ENCODE measurements at places on chromosomes 2 and 18. TPM values are rescaled to one million over a fixed set of nuclear protein-coding genes. Genes with fewer than 3 reads are reported as not detected.

Gene TUBA3E
- 0.09 TPM for polyA plus RNA-seq

DNA sequence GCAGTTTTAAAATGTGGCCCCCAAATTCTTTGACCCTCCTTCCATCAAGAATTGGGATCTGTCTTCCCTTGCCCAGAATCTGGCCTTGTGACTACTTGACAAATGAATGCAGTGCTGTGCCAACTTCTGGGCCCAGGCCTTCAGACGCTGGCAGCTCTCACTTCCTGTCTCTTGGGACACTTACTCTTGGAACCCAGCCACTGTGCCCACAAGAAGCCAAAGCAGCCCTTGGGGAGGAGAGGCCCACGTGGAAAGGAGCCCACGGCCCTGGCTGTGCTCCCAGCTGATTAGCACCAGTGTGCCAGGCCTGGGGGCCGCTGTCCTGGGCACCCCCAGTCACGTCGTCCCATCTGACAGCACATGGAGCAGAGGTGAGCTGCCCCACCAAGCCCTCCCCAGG is 56.6 kb downstream of the RPL37A start:
- H3K4me3 ChIP-seq, result no peak overlapping the region
- H3K27me3 ChIP-seq, result no peaks in the 10 kb centered on the region
- H3K36me3 ChIP-seq, result no peaks in the 10 kb centered on the region
- DNase-seq, result no peak
- no peak overlapping the region for H3K27ac ChIP-seq
- H3K4me1 ChIP-seq, result peaks cover 17% of the 10 kb centered on the region

GRCh38 chr2:228318218-228318617 is 136.7 kb upstream of the SPHKAP start:
- no peak overlapping the region for H3K27ac ChIP-seq
- no peaks in the 10 kb centered on the region for H3K4me1 ChIP-seq
- H3K4me3 ChIP-seq, result no peak overlapping the region
- DNase-seq, result no peak

Gene CRACDL
- polyA plus RNA-seq, result 3.0 TPM

- peak overlapping the region; percentile 70 for H3K27ac ChIP-seq
- no peaks in the 10 kb centered on the region for H3K27me3 ChIP-seq
- H3K4me3 ChIP-seq, result peak overlapping the region; percentile 77
- no peaks in the 10 kb centered on the region for H3K36me3 ChIP-seq
These were observed 769 bp downstream of the ATF2 start for GRCh38 chr2:175167076-175167791.

- DNase-seq, result no peak
- H3K27me3 ChIP-seq, result no peaks in the 10 kb centered on the region
- no peak overlapping the region for H3K27ac ChIP-seq
- H3K36me3 ChIP-seq, result no peaks in the 10 kb centered on the region
- H3K4me1 ChIP-seq, result peaks cover 5% of the 10 kb centered on the region
These were observed 147.2 kb upstream of the CELF4 start for GRCh38 chr18:37712776-37713175.

Data from large intestine (tissue), 12 donors.